Fibroblast of skin of right quadriceps (primary cell): ENCODE measurements at places on chromosomes 16 and 17.

GRCh38 chr16:88782454-88783390, 2.3 kb downstream of the PIEZO1 start:
- peak; percentile 69 for DNase-seq

DNA sequence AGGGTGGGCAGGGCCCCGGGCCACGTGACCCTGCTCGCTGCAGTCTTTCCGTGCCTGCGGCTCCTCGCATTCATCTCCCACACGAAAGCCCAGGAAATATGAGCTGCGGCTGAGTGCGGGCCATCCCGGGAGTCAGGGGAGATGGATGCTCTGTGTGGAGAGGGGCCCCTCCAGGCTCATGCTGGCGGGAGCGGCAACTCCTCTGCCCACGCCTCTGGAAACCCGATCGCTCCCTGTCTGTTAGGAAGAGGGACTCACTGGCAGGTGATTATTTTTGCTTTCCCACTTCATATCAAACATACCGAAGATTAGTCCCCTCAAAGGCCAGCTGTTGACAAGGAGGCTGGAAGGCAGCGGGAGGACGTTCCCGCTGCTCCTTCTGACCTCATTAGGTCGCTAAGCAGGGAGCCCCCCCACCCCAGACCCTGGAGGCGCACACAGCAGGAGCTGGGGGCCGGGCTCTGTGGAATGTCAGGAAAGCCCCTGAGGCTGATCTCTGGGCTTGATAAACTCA, 228.5 kb downstream of the FOXL1 start:
- DNase-seq: no peak

- DNase-seq: peak; percentile 80
Observed at GRCh38 chr16:23510164-23510914, at the start of gene GGA2. GGA2 (minus strand) TSS chr16:23510494; CDS start chr16:23510411, 83 bp downstream.

GRCh38 chr16:87421003-87421912, 29.1 kb downstream of the MAP1LC3B start:
- no peak for DNase-seq

DNA sequence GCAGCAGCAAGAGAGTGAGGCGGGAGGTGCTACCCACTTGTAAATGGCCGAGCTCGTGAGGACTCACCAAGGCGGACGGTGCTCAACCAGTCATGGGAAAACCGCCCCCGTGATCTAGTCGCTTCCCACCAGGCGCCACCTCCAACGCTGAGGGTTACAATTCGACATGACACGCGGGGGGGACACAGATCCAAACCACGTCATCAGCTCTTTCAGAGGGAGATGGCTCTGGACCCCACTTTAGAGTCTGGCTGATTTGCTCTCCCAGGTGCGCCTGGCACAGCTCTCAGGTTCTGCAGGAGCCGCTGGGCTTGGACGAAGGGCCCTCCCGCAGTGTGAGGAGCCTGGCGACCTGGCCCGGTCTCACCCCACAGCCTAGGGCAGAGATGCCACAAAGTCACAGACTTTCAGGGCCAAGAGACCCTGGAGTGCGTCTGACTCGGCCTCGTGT, 21.1 kb upstream of the DOC2B start:
- no peak for DNase-seq

DNA sequence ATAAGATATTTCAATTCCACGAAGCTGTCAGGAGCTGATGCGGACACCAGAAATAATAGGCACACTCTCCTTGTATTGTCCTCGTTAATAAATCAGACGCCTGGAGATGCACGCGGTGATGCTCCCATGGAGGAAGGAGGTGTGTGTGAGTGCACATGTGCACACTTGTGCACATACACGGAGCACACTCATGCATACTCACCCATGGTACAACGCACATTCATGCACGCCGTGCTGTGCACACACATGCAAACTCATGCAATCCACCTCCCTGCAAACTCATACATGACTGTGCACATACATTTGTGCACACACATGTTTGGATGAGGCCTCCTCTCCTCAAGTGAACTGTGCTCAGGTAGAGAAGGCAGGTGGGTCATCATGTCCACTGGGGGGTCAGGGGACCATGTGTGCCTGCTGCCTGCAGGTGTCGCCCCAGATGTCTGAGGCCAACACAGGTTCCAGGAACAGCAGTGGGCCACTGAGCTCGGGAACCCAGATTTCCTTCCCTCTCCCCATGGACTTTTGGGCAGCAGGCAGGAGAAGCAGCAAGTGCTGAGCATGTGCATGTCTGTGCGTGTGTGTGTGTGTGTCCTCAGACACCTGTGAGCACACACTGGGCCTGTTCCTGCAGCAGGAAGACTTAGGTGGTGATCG, 165.3 kb downstream of the SDK2 start:
- DNase-seq: no peak

DNA sequence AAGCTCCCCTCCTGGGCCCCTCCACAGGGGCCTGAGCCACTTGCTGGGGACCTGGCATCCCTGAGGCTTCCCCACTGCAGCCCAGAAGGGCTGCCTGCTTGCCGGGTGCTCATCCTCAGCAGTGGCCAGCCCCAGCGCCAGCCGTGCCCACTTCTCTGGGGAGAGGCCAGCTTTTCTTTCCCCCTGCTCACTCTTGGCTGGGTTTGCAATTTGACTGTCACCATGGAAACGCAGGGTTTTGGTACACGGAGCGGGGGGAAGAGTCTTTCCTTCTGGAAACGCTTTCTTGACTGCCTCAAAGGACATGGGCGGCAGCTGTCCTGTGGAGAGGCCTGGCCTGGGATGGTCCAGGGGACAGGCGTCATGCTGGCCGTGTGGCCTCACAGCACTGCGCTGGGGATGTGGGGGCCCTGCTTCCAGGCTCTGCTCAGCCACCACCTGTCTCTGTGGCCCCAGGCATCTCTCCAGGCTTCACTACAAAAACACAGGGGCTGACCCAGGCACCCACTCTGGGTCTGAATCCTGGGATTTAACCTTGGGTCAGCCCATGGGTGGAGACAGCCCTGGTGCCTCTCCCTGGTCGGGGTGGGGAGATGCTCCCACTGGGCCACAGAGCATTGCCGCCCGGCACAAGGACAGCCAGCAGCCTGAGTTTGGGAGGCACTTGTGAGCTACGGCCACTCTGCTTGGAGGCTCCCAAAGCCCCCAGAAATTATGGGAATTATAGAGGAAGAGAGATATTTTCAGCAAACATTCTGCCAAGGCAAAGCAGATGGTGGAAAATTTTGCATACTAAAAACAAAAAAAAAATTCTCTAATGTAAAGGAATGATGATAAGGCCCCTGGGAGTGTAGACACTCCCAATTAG, 45.9 kb upstream of the DOC2B start:
- no peak for DNase-seq

GRCh38 chr16:84823484-84823883, 3.7 kb downstream of the CRISPLD2 start:
- no peak for DNase-seq

DNA sequence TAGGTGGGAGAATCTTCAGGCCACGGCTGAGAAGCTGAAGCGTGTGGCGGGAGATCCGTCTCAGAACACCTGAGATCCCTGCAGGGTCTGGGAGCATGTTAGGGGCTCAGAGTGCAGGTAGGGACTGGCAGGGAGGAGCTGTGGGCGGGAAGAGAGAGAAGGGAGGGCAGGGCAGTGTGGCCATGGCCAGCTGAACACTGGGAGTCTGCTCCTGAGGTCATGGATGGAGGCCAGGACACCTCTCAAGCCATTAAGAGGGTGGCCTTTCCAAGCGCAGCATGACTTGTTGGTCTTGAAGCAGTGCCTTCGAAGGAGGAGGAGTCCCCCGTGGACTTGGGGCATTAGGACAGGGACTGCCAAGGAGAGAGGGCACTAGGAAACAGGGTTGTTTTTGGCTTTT, 23.7 kb downstream of the NAA60 start:
- no peak for DNase-seq

GRCh38 chr16:15726715-15727114, 76.7 kb downstream of the NDE1 start:
- DNase-seq: no peak

DNA sequence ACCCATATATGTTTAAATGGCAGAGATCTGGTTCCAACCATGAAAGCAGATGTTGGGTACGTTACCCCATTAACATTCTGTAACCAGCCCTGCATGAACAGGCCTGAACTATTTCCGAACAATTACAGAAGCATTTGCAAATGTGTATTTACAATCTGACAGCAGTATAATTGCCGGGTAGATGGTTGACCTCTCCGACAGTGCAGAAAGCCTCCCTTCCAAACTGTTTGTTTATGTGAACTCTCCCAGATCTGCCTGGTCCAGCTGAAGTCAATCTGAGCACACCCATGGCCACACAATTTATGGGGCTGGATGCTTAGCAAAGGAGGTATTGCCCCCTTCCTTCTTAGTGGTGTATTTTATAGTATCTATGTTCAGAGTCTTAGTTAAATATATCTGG, 21.8 kb downstream of the NUDT7 start:
- no peak for DNase-seq

DNA sequence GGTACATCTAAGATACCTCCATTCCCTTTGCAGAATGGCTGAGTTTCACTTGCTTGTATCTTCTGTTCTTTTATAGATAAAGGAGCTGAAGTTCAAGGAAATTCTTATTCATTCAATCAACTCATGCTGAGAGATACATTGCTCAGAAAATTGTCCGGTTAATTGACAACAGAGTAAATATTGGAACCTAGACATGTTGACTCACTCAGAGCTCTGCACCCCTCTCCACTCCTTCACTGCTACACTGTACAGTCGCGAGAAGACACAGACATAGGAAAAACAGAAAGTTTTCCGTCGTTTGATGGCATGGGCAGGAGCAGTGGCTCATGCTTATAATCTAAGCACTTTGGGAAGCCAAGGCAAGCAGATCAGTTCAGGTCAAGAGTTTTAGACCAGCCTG, 690.5 kb upstream of the SOX9 start:
- no peak for DNase-seq

DNA sequence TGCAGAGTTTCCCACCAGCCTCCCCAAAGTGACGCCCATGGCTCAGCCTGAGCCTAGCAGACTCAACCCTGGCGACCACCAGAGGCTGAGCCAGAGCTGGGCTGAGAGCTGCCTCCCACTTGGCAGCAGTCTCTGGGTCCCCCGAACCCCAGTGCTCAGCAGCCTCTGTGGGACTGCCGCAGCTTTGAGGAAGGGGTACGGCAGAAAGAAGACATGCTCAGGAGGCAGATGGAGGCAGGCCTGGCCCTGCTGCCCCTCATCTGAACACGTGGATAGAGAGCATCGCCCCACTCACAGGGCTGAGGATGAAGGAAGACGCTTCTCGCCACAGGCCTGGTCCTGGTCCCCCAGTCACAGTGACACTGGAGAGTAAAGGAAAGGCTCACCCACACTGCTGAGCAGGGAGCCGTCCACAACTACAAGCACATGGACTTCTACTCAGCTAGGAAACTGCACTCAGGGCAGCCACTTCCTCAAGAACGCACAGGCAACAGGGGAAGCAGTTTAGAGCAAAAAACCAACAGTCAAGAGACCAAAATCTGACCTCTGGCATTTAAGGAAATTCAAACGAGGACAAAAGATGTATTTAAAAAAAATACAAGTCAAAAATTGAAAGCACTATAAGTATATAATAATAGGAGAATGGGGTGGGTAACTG, 45.2 kb upstream of the GSG1L start:
- DNase-seq: no peak

GRCh38 chr17:66959641-66960375, 4.7 kb upstream of the CACNG4 start:
- DNase-seq: no peak

DNA sequence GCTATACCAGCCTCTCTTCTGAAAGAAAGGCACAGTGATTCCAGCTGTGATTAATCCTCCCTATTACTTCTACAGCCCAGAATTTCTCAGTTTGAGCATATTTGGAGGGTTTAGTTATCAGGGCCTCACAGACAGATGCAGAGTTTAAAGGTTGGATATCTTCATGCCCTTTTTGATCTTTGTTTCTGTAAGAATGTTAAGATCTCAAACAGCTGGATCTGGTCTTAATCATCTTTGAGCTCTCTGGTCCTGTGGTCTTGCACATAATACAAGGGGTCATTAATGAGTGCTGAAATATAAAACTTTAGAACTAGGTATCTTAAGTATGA, 9.1 kb upstream of the ARL2BP start:
- DNase-seq: no peak

DNA sequence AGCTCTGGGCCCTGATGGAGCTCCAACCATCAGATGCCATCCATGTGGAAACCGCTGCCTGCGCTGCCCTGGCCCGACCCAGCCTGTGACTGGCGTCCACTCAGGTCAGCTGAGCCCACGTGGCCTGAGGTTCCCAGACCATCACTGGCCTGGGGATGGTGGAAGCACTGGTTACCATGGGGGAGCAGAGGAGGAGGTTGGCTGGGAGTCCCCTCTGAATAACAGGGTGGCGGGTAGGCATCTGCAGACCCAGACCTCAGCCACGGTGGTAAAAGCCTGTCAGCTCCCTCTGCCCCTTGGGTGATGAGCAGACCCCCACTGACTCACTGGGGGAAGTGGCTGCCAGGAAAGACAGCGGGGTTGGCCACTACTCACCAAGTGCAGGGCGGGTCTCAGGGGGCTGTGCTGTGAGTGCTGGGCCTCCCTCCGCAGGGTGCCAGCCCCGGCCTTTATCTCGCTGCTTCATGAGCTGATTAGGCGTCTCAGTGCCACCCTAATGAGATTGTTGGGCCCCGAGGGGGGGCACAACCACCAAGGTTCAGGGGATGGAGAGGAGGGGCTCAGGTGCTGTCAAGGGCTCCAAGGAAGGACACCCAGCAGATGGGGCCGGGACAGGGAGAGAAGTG, at the start of gene PDE6G:
Gene PDE6G, minus strand, starts transcription at position 425 of the 626 bp plus-strand sequence. CDS start 3,237 bp downstream, outside the sequence.
- DNase-seq: no peak

- no peak for DNase-seq
Observed at GRCh38 chr17:72318131-72318530, 197.3 kb downstream of the SOX9 start.

- DNase-seq: peak; percentile 40
Observed at GRCh38 chr17:63988741-63989621, 9.2 kb upstream of the PRR29 start.

GRCh38 chr17:1498869-1499268, 6.4 kb upstream of the MYO1C start:
- DNase-seq: no peak

GRCh38 chr16:53537626-53538025, 34.6 kb upstream of the AKTIP start:
- no peak for DNase-seq

GRCh38 chr17:13182450-13182849, 164.6 kb upstream of the ELAC2 start:
- DNase-seq: no peak

DNA sequence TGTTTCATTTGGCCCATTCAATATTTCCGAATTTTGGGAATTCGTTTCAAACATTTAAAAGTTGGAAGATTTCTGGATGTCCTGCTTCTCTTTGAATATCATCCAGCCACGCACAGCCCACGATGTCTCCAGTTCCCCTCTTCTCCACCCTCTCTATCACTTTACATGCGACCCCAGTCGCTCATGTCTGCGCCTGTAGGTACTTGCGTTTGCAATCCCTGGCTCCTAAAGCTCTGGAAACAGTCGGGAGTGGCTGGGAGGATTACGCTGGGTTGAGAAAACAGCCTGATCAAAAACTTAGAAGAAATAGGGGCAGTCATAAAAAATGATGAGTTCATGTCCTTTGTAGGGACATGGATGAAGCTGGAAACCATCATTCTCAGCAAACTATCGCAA, 1.5 kb upstream of the SBK1 start:
- no peak for DNase-seq

- no peak for DNase-seq
Observed at GRCh38 chr16:75097941-75098901, 18.4 kb downstream of the LDHD start.

GRCh38 chr17:33602981-33603380, 309.9 kb upstream of the ASIC2 start:
- DNase-seq: no peak
